Hippocampal formation (tissue), 2 donors: ENCODE measurements at places on chromosomes 1 and 21.

DNA sequence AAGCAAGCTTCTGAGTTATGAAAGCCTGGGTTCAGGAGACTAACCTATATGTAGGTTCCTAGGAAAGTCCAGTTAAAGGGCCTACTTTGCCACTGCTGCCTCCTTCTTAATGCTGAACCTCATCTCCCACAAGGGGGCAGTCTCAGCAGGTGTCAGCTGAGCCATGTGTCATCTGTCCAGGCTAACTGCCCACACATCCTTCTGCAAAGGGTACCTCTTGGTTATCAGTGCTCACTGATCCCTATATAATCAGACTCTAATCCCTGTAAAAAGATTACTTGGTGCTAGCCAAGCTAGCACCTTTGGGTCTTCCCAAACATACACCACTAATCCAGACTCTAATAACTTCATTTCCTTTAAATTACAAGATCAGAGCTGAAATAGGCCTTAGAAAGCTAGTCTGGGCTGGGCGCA lies 9.0 kb downstream of the PRDX1 start:
- no peak for DNase-seq

DNA sequence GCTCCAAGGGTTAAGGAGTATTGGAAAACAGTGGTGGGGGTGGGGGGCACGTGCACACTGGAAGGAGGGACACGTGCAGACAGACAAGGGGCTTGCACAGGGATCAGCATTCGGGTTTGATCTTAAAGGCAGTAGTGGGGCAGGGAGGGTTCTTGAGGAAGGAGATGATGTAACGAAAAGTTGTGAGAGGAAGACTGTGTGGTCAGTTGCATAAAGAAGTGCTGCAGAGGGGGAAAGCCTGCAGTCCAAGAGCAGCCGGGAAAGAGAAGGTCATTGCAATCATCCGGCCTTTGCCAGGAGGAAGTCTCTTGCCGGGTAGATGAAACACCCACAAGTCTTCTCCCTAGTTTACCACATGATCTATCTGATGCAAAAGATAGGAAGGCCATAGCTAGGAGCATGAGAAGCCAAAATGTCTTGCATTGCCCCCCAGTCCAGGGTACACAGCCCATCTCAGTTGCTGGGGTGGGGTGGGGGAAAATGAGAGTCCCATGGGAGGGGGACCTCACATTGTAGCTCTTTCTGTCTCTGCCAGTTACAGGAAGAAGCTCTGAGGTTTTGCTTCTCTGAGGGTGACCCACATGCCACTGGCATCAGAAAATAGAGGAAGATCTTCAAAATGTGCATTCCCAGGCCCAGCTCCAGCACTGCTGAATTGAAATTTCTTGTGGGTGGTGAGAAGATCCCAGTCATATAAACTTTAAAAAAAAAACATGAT lies 202.5 kb upstream of the RAB4A start:
- no peak for DNase-seq

DNA sequence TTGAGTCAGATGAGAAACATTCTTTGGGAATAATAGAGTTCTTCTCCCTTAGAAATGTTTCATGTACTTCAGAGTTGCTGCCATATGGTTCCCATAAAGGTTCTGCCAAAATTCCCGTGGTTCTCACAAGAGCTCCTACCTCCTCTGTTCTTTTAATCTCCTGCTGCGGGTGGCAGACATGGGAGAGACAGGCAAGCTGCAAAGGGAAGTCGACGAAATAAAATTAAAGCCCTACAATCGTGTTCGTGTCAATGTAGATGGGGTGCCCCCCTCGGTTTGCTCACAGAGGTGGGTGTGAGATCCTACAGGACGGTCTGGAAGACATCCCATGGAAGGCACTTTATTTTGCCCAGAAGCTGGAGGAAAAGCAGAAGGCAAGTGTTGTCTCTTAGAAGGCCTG lies 276.0 kb downstream of the RWDD3 start:
- DNase-seq, result peak; percentile 37

GRCh38 chr1:50977575-50978143 lies 7.6 kb downstream of the CDKN2C start:
- DNase-seq, result no peak

DNA sequence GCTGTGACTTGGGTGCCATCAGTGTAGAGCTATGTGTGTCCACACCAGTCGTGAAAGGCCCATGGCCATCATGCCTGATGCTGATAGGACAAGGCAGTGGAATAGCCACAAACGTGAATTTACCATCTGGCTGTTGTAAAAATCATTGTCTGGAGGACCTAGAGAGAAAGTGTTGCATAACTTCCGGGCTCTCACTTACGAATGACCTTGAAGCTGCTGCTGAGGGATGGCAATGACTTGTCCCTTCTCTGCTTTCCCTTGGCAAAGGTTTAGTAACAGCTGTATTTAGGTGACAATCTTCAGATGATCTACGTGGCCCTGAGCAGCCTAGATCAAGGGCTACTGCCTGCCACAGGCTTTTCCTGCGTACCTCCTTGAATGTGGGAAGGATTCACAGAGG lies 5.8 kb downstream of the ATP1B1 start:
- no peak for DNase-seq

- DNase-seq, result no peak
Observed at GRCh38 chr1:3679098-3679555, 26.8 kb downstream of the TP73 start.

DNA sequence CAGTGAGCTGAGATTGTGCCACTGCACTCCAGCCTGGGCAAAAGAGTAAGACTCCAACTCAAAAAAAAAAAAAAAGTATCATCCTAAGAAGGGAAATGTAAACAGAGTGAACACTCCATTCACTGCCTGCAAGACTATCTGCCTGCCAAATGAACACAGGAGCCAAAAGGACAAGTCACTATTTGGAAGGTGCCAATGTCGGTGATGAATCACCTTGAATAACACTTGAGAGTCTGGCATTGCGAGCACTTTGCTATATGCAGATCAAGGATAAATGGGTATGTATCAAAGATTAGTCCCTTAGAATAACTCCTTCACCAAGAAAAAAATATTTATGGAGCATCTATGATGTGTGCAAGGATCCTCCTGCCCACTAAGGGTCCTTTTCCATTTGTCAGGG lies 6.6 kb downstream of the UBR4 start:
- no peak for DNase-seq

- DNase-seq, result no peak
Observed at GRCh38 chr1:247536340-247536739, at the start of gene OR2C3. OR2C3 (minus strand) TSS chr1:247536440; CDS start chr1:247532511, 3,929 bp downstream.

DNA sequence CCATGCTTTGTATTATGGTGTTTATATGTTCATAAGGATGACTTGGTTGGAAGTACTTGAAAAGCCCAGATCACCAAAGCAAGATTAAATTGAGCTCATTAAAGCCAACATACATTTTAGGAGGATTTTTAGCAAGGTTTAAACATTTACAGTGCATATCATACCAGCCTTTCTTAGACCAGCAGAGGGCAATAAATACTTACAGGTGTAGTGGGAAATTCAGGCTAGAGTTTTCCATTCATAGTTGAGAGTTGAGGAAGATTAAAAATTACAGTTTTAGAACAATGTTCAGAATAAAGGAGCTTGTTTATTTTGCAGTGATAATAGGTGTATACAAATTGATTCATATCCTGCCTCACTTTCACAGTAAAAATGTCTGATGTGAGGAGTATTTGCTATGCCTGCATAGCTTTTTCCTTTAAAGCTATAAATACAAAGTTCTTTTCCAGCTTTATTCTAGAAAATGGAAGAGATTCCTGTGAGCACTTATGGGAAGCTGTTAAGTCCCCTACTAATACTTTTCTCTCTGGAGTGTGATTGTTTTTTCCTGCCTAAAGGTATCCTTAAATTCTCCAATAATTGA lies 35.3 kb downstream of the DTL start:
- DNase-seq, result no peak

DNA sequence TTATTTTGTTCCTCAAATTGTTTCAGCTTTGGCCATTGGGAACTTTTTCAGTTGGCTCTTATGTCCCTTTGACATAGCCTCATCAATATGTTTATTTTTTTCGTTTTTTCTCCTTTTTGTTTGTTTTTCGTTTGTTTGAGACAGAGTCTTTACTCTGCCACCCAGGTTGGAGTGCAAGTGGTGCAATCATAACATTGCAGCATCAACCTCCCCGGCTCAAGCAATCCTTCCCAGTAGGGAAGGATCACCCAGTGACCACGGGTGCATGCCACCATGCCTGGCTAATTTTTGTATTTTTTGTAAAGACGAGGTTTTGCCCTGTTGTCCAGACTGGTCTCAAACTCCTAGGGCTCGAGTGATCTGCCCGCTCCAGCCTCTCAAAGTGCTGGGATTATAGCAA lies 8.1 kb downstream of the POLR3GL start:
- DNase-seq, result no peak

DNA sequence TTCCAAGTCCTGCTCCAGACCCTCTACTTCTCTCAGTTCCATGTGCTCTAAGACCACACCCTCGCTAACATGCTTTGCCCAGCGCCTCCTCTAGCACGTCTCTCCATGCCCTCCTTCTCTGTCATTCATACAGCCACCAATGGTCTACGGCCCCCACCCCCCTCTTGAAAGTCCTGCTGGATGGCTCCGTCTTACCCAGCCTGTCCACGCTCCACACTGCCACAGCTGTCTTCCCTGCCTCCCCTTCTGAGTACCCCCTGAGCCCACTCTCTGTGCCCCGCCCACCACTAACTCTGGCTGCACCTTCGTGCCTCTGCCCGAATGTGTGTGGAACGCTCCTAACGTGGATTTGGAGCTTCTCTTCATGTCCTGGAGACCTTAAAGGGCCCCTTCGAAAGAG lies 244.6 kb downstream of the TRABD2B start:
- no peak for DNase-seq

DNA sequence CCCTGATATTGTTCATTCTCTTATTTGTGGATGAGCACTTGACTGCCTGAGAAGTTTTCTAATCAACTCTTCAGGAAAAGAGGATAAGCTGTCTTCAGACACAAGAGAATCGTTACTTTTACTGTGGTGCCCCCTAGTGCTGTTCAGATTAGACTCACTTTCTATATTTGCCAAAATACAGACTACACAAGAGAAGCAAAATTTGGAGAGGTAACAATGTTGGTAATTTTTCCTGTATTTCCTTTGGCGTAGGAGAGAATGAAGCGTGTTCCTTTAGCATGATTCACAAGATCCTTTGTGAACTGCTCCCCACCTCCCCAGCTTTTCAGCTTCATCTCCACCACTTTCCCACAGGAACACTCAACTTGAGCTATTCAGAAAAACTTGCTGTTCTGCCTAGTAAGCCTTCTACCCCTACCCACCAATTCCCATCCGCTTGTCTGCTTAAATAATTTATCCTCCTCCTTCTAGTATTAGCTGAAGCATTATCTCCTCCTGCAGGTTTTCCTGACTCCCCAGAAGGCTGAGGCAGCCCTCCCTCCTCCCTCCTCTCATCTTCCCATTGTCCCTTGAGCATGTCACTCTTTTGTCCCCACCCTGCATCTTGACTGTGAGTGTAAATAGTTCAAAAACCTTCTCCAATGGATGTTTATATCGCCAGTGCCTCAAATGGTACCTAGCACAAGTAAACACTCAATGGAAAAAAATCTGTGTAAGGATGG lies 4.5 kb downstream of the TNFSF4 start:
- DNase-seq, result peak; percentile 76

DNA sequence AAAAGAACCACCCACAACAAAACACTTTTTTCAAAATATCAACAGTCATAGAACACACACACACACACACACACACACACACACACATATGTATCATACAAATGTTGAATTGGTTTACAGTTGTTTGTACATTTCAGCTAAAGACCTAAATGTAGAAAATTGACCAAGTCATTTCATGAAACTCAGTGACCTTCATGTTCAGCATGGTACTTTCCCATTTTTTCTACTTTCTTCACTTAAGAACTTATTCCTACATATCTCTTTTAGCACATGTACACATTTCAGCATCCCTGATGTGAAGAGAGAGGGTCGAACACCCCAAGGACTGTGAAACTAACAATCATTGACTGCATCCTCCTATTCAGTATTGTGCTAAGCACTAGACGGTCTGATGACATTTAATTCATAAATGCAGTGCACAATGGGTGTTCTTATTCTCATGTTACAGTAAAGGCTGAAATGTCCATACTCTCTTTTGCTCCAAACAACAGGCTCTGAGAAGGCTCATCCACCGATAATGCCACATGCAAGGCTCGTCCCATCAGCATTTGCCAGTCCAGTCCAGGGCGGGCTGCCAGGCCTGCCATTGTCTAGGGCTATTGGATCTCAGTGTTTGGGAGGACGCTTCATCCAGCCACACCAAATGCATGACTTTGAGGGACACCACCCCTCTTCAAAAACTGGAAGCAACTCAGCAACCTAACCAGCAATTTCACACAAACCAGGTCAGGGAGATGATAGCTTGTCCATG lies 150.1 kb upstream of the RUNX1 start:
- DNase-seq, result no peak

GRCh38 chr1:24199291-24199900 lies 12.3 kb upstream of the IFNLR1 start:
- peak; percentile 28 for DNase-seq

DNA sequence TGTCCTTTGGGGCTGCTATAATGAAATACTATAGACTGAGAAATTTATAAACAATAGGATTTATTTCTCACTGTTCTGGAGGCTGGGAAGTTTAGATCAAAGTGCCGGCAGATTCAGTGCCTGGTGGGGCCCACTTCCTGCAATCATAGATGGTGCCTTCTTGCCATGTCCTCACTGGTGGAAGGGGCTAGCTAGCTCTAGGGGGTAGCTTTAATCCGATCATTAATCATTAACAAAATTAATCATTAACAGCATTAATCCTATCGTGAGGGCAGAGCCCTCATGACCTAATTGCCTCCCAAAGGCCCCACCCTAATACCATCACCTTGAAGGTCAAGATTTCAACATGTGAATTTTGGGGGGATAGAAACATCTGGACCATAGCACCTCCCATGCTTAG lies 124.3 kb downstream of the TRABD2B start:
- DNase-seq, result no peak

DNA sequence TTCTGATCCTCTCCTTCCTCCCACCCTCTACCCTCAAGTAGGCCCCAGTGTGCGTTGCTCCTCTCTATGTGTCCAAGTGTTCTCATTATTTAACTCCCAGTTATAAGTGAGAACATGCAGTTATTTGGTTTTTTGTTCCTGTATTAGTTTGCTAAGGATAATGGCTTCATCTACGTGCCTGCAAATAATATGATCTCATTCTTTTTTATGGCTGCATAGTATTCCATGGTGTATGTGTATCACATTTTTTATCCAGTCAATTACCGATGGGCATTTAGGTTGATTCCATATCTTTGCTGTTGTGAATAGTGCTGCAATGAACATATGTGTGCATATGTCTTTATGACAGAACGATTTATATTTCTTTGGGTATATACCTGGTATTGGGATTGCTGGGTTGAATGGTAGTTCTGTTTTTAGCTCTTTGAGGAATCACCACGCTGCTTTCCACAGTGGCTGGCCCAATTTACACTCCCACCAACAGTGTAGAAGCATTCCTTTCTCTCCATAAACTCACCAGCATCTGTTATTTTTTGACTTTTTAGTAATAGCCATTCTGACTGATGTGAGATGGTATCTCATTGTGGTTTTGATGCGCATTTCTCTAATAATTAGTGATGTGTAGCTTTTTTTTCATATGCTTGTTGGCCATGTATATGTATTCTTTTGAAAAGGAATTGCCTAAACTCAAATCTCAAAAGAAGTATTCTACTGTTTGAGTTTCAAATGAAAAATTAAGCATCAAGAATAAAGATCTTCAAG lies 116.9 kb downstream of the ETS2 start:
- no peak for DNase-seq
